ENCODE measurements at places on chromosomes 5 and 9.

DNA sequence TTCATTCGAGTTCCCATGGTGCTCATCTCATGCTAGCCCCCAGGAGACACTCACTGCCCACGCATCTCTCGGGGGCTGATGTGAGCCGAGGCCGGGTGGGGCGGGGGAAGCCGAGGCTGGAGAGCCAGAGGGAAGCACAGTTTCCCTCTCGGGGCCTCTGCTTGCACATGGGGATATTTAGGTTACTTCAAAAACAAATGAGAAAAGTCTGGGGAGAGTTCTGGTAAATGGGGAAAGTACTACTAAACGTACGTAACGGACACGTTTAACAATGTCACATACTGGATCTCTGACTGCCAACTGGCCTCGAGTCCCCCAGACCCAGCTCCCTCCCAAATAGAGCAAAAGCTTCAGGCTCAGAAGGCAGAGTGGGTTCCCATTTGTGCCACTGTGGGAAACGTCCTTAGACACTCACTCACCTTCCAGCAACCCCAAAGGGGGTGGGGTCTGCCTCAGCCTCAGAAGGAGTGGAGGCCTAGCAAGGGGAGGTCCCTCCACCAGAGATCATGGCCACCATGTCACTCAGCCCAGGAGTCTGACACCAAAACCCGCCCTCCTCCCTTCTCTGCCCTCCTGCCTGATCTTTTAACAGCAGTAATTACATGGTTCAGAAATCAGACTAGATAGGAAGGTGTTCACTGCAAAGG lies 33.8 kb upstream of the NTNG2 start:
- no peak for DNase-seq

DNA sequence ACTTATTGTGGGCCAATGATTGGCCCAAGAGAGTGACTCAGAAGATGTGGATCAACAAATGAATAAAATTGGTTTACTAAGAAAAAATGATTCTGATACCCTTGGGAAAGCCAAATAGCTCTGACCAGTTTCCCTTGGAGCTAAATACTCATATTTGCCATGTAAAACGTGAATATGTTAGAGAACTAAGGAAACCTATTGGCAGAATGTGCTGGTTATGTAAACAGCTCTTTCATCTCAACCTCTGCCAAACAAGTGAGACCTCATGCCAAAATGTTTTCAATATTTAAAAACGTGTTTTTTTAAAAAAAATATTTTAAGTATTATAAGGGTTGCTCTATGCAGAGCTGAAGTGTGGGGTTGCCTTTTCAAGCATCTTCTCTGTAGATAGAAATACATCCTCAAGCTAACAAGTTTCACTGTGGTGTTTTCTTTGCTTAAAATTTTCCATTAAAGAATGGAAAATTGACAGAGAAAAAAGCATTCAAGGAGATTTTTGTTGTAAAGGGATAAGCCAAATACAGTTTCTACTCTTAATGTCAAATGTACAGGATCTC lies 186.9 kb upstream of the TUT7 start:
- DNase-seq = no peak

DNA sequence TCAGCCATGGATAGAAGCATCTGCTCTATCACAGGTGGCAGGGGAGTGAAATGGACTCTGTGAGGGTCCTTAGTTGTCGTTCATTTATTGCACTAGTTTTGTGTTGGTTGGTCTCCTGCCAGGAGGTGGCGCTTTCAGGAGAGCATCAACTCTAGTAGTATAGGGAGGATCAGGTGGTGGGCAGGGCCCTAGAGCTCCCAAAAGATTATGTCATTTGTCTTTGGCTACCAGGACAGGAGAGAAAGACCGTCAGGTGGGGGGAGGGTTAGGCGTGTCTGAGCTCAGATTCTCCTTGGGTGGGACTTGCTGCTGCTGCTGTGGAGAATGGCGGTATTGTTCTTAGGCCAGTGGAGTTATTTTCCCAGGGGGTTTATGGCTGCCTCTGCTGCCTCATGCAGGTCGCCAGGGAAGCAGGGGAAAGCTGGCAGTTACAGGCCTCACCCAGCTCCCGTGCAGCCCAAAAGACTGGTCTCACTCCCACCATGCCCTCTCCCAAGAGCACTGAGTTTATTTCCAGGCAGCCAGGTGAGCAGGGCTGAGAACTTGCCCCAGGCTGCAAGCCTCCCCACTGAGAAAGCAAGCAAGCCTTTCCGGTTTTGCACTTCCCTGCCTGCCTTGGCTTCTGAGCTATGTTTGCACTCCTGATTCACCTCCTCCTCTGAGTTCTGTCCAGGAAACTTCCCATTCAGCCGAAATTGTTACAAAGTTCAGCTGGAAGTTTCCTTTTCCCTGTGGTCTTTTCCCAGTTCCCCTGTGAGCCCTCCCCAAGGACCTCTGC lies 317.3 kb downstream of the TAF11L14 start:
- DNase-seq = peak; percentile 67

- DNase-seq = no peak
These were observed 449.6 kb downstream of the SLCO4C1 start for GRCh38 chr5:101846496-101846895.

- DNase-seq = no peak
These were observed 18.0 kb downstream of the SLC31A2 start for GRCh38 chr9:113168809-113169208.

DNA sequence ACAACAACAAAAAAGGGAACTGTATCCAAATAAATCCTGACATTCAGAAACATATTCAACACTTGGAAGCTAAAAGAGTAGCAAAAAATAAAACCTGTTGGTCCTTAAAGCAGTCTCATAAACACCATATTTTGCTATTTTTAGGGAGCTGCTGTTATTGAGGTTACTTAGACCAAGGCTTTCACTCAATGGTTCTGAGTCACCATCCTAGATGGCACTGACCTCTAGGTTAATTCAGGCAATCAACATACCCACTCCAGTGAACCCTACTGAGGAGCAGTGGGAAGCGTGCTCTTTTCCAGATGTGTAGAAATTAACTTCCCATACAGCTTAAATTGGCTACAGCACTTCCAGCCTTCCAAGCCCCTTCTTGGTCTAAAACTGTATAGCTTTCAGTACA lies 5.2 kb downstream of the GNAQ start:
- DNase-seq = no peak

DNA sequence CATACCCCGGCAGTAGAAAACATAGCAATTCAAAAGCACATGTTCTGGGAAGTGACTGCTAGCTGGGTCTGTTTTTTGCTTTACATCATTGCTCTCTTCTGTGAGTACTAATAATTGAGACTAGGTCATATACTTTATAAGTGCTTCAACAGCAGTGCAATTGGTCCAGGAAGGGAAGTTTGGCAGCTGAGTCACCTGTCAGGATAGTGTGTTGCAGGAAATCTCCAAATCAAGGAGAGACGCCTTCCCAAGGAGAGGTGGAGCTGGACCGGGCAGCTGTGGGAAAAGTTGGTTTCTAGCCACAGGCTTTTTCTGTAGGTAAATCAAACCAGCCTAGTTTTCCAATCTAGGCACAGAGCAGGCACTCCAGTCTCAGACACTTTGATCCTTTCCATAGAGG lies 330.1 kb downstream of the ENC1 start:
- no peak for DNase-seq

All from NCI-H82 (cell line).